ENCODE measurements at places on chromosomes 1 and 21.

GRCh38 chr1:200869753-200870391 lies 2.9 kb upstream of the GPR25 start:
- no peak for DNase-seq

DNA sequence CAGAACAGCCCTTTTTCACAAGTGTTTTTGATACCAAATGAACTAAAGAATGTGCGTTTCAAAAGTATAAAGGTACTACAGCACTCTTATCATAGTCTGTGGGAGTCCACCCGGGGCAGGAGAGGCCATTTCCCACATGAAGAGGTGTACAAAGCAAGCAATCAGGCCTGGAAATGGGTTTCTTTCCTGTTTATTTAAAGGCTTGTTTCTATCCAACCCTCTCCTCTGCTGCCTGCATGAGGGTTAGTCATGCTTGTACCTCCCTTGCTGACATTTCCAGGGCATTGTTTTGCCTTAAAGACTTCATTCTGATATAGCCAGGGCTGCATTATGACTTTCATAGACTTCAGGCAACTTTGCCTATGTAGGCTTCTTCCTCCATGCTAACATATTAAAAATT lies 11.6 kb downstream of the SELP start:
- no peak for DNase-seq

DNA sequence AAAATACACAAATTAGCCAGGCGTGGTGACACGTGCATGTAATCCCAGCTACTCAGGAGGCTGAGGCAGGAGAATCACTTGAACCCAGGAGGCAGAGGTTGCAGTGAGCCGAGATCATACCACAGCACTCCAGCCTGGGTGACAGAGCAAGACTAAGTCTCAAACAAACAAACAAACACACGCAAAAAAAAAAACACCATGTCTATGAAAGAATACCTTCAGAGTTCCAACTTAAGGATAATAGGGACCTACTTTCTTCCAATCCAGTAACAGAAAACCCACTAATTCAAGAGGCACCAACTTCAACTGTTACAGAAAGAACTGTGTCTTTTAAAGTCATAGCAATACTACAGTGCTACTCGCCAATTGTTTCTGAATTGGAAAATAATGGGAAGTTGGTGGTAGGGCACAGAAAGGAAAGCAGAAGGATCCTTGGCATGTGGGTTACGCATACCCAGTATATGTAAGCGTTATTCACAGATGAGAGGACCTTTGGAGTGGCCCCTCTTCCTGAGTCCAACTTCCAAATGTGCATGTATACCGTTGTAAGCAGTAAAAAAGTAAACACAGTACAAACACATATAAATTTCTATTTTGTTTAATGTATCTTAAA lies 87.0 kb downstream of the ACBD6 start:
- DNase-seq: no peak

DNA sequence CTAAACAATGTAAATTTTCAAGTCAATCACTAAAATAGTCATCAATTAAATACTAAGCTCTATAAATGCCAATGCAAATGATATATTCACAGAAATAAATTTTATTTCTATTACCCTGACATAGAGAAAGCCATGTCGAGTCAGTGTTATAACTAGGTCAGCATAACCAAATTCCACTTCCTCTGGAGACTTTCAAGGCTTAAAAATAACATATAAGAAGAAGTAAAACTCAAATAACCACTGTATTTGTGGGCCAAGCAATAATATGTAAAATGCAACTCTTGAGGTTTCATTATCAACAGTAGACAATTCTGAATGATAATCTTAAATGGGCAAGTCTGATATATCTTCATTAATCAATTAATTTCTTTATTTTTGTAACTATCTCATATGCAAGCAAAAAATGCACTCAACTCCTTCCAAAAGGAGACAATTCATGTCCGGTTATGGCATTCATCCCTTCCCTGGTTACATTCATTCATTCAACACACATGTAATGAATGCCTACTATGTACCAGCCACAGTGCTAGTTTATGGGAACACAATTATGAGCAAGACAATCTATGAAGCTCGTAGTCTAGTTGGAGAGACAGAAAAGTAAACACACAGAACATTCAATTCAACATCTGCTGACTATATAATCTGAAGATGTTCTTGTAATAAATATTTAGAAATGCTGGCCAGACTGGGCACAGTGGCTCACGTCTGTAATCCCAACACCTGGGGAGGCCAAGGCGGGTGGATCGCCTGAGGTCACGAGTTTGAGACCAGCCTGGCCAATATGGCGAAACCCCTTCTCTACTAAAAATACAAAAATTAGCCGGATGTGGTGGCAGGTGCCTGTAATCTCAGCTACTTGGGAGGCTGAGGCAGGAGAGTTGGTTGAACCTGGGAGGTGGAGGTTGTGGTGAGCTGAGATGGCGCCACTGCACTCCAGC lies 37.1 kb upstream of the CAP1 start:
- no peak for DNase-seq

DNA sequence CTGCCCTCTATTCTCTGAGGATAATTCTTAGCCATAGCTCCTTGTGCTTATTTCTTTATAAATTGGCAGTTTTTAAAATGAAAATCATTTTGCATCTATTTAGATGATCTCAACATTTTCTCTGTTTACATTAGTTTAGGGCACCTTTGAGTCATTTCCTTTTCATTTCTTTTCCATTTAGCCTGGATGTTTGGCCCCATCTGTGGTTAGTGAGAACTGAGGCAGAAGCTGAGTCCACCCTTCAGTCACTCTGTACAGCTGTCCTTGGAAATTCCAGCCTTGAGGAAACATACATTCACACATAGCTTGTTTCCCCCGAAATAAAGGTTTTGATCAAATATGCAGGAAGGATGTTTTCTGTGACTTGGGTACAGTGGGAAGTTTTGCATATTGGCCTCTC lies 123.7 kb downstream of the NTNG1 start:
- DNase-seq: no peak

DNA sequence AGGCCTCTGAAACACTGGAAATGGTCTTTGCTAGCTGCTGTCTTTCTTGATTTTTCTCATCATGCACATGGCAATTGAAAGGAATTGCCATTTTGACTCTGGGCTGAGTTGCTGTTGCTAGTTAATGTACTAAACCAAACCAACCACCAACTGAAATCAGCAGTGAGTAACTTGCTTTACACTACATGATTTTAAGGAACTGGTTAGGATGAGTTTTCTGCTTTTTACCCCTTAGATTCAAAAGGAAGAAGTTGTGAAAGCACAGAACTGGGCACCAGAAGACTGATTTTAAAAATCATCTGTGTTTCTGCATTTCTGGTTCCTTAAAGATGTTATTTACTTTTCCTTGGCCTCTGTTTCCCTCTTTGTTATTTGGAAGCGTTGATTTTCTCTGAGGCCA lies 361.9 kb downstream of the HLX start:
- DNase-seq: no peak

- DNase-seq: no peak
Measured at GRCh38 chr1:230401101-230401500, 25.0 kb downstream of the PGBD5 start.

GRCh38 chr1:31651766-31652165 lies 7.1 kb upstream of the PEF1 start:
- DNase-seq: no peak

- DNase-seq: no peak
Measured at GRCh38 chr1:200367841-200368534, 41.8 kb downstream of the ZNF281 start.

GRCh38 chr1:244155661-244156060 lies 104.6 kb downstream of the ZBTB18 start:
- no peak for DNase-seq

- DNase-seq: no peak
Measured at GRCh38 chr1:223794136-223794880, 51.4 kb downstream of the TP53BP2 start.

DNA sequence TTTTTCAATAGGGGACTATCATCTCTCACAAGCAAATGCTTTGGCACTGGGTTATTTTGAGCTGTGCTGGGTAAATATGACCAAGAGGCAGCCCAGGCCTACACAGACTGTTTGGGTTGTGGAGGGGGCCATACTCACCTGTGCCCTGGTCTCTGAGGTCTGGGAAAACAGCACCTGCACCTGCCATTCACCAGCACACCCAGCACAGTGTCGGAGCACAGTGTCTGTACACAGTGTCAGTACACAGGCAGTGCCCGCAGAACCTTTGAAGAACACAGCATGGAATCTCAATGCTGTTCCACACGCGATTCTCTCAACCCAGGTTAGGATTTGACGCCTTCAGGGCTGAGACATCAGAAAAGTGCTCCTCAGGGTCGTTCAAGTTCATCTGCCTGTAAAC lies 35.0 kb upstream of the FAM89A start:
- no peak for DNase-seq

DNA sequence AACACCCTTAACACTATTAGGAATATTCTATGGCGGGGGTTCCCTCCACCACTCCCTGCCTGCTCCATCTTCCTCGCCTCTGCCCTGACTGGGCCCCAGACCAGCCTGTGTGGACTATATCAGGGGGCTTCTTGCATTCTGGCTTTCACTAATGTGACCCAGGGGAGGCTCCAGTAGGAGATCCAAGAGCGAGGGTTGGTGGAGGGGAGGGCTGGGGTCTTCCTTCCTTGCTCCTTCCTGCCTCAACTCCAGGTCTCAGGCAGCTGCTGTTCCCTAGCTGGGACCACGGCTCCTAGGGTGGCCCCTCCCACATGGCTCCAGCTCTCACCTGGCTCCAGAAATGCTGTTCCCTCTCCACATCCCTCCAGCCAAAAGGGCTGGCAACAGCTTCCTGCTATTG lies 257.4 kb downstream of the MATN1 start:
- no peak for DNase-seq
